ENCODE measurements at places on chromosomes 2 and 18. TPM values are rescaled to one million over a fixed set of nuclear protein-coding genes. Genes with fewer than 3 reads are reported as not detected.

- DNase-seq: no peak
These were observed 503.9 kb downstream of the PID1 start for GRCh38 chr2:228767196-228767595.

The SNORC gene
- total RNA-seq: 2.7 TPM

The LIMS3 gene
- 17.3 TPM for total RNA-seq

The POLE4 gene
- 39.8 TPM for total RNA-seq

DNA sequence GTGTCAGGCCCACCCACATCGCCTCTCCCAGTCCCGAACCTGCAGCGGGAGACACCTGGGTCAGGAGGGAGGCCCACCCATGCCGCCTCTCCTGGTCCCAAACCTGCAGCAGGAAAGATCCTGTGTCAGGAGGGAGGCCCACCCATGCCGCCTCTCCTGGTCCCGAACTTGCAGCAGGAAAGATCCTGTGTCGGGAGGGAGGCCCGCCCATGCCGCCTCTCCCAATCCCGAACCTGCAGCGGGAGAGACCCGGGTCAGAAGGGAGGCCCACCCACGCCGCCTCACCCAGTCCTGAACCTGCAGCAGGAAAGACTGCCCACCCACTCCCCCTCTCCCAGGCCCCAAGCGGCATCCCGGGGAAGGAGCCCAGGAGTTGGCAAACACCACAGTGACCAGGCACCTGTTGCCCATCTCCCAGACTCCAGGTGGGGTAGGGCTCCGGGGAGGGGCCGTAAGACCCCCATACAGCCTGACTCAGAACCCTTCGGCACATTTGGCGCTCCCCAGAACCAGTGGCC lies 7.8 kb downstream of the SLC66A2 start:
- peak; percentile 17 for DNase-seq

GRCh38 chr2:88875736-88876135 lies 184.3 kb downstream of the RPIA start:
- no peak for DNase-seq

The COL4A3 gene
- total RNA-seq: 19.0 TPM

The RPRM gene
- 8.2 TPM for total RNA-seq

- no peak for DNase-seq
These were observed 79.6 kb downstream of the TCF7L1 start for GRCh38 chr2:85212841-85213240.

- DNase-seq: no peak
These were observed 1401.2 kb upstream of the CELF4 start for GRCh38 chr18:38966841-38967240.

The ANXA4 gene
- 47.4 TPM for total RNA-seq

DNA sequence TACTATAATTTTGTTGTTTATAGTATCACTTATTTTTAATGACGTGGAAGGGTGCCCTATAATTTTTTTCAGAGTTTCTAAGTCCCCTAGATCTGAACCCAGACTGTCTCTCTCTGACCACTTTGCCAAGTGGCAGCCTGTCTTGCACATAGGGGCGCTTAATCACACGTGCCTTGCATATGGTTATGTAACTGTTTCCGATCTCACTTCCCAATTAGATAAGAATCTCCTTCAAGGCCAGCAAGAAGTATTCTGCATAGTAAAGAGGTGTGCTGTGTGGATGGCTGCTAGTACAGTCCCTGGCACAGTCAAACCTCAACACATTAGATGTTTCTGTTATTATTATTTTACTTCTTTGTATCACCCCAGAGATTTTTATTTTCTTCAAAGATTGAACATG lies 197.8 kb upstream of the SIX2 start:
- DNase-seq: no peak

GRCh38 chr2:6368281-6368680 lies 497.4 kb downstream of the CMPK2 start:
- no peak for DNase-seq

The TRABD2A gene
- 0.69 TPM for total RNA-seq

DNA sequence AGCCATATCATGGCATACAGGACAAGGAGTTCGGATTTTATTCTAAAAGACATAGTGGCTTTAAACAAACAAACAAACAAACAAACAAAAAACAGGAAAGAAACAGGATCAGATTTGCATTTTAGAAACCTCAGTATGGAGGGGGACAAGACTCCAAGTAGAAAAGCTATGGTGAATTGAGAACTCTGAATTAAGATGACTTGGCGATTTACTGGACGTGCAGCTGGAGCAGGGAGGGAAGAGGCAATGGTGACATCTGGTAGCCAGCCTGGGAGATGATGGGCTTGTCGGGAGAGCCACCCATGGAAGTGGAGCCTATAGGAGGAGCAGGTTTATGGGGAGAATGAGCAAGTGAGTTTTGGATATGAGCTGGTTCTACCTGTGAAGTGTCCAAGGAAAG lies 13.2 kb downstream of the CPLX4 start:
- no peak for DNase-seq

- peak; percentile 94 for DNase-seq
These were observed 6.8 kb upstream of the SNED1 start for GRCh38 chr2:240991378-240992263.

DNA sequence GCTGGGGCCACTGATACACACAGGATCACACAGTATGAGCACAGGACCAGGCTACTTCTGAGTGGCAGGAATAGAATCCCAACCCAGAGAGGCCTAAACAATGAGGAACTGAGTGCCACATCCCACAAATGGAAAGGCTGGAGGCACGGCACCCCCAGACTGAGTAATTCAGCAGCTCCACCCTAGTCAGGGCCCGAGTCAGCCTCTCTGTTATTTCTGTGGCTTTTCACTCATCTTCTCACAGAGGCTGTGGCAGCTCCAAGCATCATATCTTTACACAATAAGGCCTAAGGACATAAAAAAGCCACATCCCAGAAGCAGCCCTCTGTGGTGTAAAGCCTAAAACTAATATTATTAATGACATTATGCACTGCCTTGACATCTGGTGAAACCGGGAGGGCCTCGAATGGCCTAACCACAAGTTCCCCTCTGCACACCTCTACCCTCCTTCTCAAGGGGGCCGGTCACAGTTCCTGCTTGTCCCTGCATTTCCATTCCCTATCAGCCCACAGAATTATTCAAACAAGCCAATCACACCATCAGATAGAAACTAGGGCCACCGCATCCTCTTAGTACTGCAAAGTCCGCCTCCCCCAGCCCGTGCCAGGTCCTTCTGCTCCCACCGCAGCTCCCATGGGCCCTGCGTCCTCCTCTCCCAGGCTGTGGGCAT lies 12.5 kb upstream of the MAL start:
- DNase-seq: no peak

DNA sequence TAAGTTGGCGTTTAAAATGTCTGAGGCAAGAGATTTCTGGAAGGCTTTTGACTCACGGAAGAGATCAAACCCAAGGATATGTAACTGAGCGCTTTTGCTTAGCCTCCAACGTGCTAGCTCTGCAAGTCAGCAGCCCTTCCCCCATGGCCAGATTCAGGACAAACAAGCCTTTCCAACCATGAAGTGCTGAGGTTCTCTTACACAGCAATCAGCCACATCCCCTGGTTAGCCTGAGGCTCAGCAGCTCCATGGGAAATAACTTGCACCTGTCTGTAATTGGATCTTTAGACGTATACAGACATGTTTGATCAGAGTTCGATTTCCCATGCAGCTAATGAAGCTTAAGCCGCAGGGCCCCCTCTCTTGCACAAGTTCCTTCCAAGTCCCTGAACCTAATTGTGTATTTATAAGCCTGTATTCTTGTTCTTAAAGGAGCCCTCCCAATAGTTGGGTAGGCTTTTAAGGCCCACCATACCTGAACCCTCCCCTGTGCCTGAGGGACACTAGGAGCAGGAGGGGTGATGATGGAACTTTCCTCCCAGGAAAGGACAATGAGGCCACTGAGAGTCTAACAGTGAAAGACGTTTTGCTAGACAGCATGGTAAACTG lies 2.1 kb upstream of the TMEM131 start:
- DNase-seq: no peak

The TNFAIP6 gene
- 0.25 TPM for total RNA-seq

DNA sequence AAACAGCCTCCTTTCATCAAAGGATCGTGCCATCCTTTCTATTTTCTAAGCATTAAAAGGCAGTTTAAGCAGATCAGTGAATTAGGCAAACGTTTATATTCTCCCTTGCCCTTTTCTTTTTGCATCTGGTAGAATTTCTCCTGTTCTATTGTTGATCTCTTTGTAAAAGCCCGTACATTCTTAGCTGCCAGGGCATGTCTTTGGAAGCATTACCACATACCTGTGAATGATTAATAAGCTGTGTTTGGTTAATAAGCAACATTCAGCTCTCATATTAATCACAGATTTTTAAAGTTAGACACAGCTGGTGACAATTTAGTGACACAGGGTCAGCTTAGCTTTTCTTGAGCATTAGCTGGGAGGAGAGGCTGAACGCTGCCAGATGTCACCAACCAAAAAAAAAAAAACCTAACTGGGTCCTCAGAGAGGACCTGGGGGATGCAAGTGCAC lies 33.8 kb upstream of the CYP1B1 start:
- no peak for DNase-seq

GRCh38 chr18:46169464-46169941 lies 65.3 kb downstream of the HAUS1 start:
- peak; percentile 55 for DNase-seq

- DNase-seq: no peak
These were observed 70.6 kb downstream of the CAPN13 start for GRCh38 chr2:30736461-30737325.

The DYNAP gene
- total RNA-seq: not detected

GRCh38 chr18:53191634-53192033 lies 851.6 kb downstream of the DCC start:
- DNase-seq: no peak

- no peak for DNase-seq
These were observed 376.2 kb downstream of the SOX11 start for GRCh38 chr2:6068429-6068828.

GRCh38 chr2:84388133-84388532 lies 70.9 kb downstream of the SUCLG1 start:
- no peak for DNase-seq

The VAMP5 gene
- total RNA-seq: 63.9 TPM

- peak; percentile 49 for DNase-seq
These were observed 32.4 kb upstream of the VIT start for GRCh38 chr2:36663851-36664695.

- no peak for DNase-seq
These were observed 325.2 kb downstream of the GBX2 start for GRCh38 chr2:235842941-235843340.

The REG3G gene
- 29.5 TPM for total RNA-seq

DNA sequence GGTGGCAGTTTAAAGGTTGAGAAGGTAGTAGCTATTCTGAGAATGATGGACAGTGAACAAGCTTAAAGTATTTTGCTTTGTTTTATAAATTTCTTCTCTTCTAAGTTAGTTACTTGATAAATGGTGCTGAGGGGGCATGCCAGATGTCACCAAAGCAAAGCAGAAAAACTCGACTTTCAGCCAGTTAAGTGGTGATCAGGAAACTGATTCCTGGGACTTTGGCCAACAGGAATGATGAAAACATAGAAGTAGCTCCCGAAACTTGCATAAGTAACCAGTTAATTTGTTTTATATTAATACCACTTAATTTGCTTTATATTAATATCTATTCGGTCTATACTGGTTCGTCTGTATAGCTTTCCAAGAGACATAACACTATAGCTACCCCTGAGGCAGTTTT lies 82.6 kb downstream of the FANCL start:
- no peak for DNase-seq

Data from adrenal gland (tissue), 19 donors.